ENCODE measurements at places on chromosomes 6 and 20. TPM values are rescaled to one million over a fixed set of nuclear protein-coding genes. Genes with fewer than 3 reads are reported as not detected.
A peak's percentile ranks its signal among the peaks of the same experiment; 100 is the strongest.

GRCh38 chr6:111086685-111087084 lies 618 bp upstream of the SLC16A10 start:
- no peaks in the 10 kb centered on the region for H3K36me3 ChIP-seq
- H3K4me3 ChIP-seq, result peak overlapping the region; percentile 85

- no peaks in the 10 kb centered on the region for H3K27me3 ChIP-seq
- no peaks in the 10 kb centered on the region for H3K36me3 ChIP-seq
- DNase-seq, result no peak
- H3K27ac ChIP-seq, result no peak overlapping the region
These were observed 111.2 kb downstream of the THBS2 start for GRCh38 chr6:169142538-169142844.

- no peaks in the 10 kb centered on the region for H3K36me3 ChIP-seq
- H3K27me3 ChIP-seq, result no peaks in the 10 kb centered on the region
- H3K27ac ChIP-seq, result no peak overlapping the region
These were observed 351.9 kb upstream of the PRND start for GRCh38 chr20:4369798-4370124.

- H3K36me3 ChIP-seq, result no peaks in the 10 kb centered on the region
- no peaks in the 10 kb centered on the region for H3K27me3 ChIP-seq
- no peak for DNase-seq
- H3K27ac ChIP-seq, result no peak overlapping the region
- no peak overlapping the region for H3K4me3 ChIP-seq
These were observed 294.8 kb downstream of the RNF144B start for GRCh38 chr6:18681832-18682503.

- no peak overlapping the region for H3K4me3 ChIP-seq
- DNase-seq, result peak; percentile 39
- peak overlapping the region; percentile 71 for H3K27ac ChIP-seq
- no peaks in the 10 kb centered on the region for H3K27me3 ChIP-seq
- H3K4me1 ChIP-seq, result 0 out of 2 replicates have a peak, but pooled peaks cover 6% of the 10 kb centered on the region
These were observed 79.8 kb downstream of the KIF13A start for GRCh38 chr6:17907406-17908229.

GRCh38 chr6:32522302-32523047 lies 7.6 kb downstream of the HLA-DRB5 start:
- H3K4me1 ChIP-seq, result no peaks in the 10 kb centered on the region
- no peak overlapping the region for H3K27ac ChIP-seq
- no peaks in the 10 kb centered on the region for H3K36me3 ChIP-seq
- H3K27me3 ChIP-seq, result no peaks in the 10 kb centered on the region
- H3K4me3 ChIP-seq, result no peak overlapping the region

COL21A1 gene
- total RNA-seq, result 1.2 TPM

SLC17A1 gene
- total RNA-seq, result not detected

JPH2 gene
- 10.5 TPM for total RNA-seq
